Neural progenitor cell (in vitro differentiated cells): ENCODE measurements at places on chromosomes 13 and 19. TPM values are rescaled to one million over a fixed set of nuclear protein-coding genes. Genes with fewer than 3 reads are reported as not detected.
A peak's percentile ranks its signal among the peaks of the same experiment; 100 is the strongest.

DNA sequence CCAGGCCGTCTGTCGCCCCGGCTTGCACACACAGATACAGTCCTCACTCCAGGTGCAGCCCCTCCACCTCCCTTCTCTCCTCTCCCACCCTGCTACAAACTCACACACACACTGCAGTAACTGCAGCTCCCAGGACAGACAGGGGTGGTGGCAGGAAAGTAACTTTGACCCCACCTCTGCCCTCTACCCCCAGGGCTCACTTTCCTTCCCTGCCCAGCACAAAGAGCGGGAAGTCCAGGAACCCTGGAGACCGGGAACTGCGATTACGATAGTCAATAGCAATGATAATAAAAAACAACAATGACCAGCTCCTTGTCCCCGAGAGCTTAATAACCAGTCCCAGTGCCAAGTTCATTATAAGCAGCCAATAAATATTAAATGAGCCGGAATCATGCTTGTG lies at the start of gene CEACAM20:
CEACAM20 (minus strand) TSS at position 140 of the 400 bp plus-strand sequence. CDS start 166 bp downstream, outside the sequence.
- DNase-seq: no peak

GRCh38 chr13:110119935-110120905 lies 186.7 kb downstream of the COL4A1 start:
- DNase-seq: no peak

- no peak for DNase-seq
These were observed 33.2 kb upstream of the KATNAL1 start for GRCh38 chr13:30340331-30341250.

GPC6 gene
- total RNA-seq: 34.7 and 42.9 TPM in 2 replicates

HCN2 gene
- 0.06 TPM in 1 of 2 replicates, not detected in the other for total RNA-seq

- no peak for DNase-seq
These were observed 207.9 kb downstream of the TSHZ3 start for GRCh38 chr19:31141301-31141700.

GRCh38 chr13:75870397-75870903 lies 234.3 kb downstream of the LMO7 start:
- peak; percentile 37 for DNase-seq

ZFP82 gene
- total RNA-seq: 19.5 and 26.1 TPM in 2 replicates

DNA sequence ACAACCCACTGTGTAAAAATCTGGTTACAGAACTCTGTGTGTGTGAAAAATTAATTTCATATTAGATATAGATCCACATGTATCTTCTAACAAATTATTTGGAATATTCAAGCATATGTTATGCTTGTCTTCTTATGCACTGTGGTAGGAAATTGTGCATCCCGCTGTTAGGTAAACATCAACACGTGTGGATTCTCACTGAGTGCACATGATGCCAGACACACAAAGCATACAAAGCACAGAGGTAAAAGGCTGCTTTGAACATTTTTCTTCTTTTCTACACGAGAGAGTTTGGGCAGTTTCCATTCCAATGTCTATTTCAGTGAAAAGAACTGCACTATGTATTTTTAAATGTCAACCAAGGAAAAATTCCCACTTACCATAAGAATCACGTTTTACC lies 354.9 kb downstream of the PCDH9 start:
- DNase-seq: no peak

NAPSA gene
- total RNA-seq: 0.11 and 2.3 TPM in 2 replicates

DNA sequence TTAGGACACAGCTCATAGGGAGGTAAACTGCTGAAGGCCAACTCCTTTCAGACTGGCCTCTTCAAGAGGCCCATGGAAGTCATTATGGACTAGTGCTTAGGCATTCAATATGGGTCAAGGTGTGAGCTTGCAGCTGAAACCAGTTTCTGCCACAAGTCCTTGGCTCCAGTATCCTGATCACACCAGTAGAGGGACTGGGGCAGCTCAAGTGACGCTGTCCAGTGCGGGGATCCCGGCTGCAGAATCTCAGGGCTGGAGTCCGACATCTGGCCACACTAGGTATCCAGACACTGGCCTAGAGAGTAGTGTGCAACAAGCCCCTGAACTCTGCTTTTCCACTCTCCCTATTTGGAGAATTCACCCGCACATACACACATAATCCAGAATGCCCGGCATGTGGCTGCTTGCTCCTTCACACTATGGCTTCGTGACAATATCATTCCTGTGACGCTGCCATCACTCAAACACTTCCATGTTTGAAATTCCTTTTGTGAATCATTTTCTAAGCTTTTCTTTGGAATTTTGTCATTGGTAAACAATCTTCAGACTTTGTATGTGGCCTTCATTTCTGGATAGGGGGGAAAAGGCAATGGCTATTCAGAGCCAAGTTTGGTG lies 425.1 kb downstream of the EFNB2 start:
- peak; percentile 28 for DNase-seq

SYNE4 gene
- total RNA-seq: 2.3 and 10.9 TPM in 2 replicates

- DNase-seq: no peak
These were observed 21.7 kb downstream of the GPR180 start for GRCh38 chr13:94623316-94623715.

DNA sequence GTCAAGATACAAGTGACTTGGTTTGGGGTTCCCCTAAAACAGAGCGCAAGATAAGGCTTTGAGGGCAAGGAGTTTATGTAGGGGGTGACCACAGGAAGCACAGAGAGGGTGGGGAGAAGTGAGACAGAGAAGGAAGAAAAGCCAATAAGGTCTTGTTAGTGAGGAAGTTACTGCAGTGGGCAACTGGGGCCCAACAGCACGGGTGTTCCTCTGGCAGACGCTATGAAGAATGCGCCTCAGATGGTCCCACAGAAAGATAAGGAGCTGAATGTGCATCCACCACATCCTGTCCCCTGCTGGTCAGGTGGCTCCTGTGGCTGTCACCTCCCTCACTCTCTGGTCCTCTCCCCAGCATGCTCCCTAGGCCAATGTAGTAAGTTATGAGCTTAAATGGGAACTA lies 333.5 kb downstream of the TSHZ3 start:
- DNase-seq: no peak

DNA sequence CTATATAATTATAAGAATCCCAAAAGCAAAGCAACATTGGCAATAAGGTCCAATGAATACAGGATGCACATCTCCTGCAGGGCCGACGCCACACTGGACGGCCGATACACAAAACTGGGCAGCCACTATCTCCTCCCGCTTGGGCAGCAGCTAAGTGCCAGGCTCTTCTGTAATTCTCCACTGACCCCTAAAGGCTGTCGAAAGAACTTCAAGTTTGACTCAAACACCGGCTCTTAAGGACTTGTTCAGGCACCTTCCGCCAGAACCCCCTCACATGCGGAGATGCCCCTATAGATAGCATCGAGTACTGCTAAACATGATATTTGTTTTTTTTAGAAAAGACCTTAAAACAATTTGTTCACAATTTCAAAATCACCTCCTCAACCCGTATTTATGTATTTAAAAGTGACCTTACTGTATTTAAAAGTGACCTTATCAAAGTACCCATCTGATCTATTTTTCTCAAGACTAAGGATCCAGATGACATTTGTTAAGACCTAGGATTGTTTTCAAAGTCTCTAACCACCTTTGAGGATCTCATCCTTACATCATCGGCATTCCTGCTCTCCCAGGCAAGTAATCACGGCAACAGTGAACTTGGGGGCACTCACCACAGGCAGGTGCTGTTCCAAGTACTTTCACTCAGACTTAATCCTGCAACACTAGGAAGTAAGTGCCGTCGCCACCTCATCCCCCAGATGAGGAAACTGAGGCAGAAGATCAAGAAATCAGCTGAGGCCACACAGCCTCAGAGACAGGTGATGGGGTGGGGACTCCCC lies 77.8 kb downstream of the TUBGCP3 start:
- peak; percentile 81 for DNase-seq

DNA sequence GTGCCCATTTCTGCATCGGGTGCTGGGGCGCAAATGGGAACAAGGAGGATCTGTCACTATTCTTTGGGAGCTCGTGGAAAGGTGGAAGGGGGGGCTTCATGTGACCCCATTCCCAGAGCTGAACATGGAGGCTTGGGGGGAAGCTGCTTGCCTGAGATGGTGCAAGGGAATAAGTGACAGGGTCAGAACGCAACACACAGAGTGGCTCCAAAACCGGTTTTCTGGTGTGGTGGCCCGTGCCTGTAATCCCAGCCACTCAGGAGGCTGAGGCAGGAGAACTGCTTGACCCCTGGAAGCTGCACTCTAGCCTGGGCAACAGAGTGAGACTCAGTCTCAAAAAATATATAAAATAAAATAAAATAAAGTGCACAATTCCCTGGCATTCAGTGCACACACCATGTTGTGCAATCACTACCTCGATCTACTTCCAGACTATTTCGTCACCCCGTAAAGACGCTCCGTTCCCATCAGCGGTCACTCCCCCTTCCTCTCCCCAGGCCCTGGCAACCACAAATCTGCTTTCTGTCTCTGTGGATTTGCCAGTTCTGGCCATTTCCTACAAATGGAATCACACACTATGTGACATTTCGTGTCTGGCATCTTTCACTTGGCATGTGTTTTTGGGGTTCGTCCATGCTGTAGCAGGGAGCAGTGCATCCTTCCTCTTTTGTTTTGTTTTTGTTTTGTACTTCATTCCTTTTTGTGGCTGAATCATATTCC lies 18.2 kb upstream of the COMP start:
- DNase-seq: no peak

DNA sequence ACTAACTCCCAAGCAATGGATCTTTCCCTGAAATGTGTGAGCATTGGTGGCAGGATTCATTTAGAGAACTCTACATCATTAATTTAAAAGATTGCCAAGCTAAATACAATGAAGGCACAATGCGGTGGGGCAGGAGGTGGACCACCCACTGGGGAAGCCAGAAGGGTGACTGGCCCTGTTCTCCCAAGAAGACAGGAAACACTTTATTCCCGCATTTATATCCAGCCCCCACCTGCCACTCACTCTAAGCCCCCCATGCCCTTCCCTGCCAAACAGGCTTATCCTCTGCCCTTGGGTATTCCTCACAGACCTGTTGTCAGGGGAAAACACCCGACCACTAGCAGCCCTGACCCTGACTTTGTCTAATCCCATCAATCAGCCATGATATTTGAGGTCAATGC lies 189.1 kb upstream of the UBL3 start:
- no peak for DNase-seq

DNA sequence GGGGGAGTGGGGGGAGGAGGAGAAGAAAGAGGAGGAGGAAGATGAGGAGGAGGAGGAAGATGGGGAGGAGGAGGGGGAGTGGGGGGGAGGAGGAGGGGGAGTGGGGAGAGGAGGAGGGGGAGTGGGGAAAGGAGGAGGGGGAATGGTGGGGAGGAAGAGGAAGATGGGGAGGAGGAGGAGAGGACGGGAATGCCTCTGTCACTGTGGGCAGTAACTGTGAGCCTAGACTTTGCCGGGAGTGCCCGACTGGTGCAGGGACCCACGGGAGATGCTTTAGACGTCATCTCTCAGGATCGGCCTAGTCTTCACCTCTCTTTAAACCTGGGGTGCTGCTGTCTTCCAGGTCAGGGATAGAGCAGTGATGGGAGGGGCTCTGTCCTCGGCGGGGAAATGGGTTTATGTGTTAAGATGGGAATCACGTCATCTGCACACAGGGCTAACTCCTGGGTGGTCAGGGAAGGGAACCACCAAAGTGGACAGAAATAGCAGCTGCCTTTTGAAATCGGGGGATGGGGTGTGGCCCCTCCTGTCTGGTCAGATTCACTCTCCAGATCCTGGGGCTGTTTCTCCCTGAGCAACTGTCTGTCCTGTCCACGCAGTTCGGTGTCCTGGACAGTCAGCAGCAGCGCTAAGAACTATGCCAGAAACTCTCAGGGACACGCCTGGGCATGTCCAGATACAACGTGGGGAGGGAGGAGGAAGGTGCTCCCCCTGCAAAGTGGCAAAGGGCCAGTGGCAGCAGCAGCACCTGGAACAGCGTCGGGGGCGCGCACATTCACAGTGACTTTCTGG lies 26.9 kb downstream of the GAS6 start:
- no peak for DNase-seq

- DNase-seq: no peak
These were observed 1905.5 kb downstream of the OLFM4 start for GRCh38 chr13:54934121-54934520.

- no peak for DNase-seq
These were observed 9.3 kb upstream of the SYT5 start for GRCh38 chr19:55189403-55189835.

DNA sequence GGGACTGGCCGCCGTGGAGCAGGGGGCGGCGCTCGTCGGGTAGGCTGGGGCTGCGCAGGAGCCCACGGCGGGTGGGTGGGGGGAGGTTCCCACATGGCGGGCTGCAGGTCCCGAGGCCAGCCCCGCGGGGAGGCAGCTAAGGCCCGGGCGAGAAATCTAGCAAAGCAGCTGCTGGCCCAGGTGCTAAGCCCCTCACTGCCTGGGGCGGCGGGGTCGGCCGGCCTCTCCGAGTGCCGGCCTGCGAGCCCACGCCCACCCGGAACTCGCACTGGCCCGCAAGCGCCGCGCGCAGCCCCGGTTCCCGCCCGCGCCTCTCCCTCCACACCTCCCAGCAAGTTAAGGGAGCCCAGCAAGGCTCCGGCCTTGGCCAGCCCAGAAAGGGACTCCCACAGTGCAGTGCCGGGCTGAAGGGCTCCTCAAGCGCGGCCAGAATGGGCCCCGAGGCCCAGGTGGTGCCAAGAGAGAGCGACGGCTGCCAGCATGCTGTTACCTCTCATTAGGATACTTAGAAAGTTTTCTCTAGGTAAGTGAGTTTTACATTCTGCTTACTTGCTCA lies 1463.5 kb upstream of the MIR17HG start:
- no peak for DNase-seq

DNA sequence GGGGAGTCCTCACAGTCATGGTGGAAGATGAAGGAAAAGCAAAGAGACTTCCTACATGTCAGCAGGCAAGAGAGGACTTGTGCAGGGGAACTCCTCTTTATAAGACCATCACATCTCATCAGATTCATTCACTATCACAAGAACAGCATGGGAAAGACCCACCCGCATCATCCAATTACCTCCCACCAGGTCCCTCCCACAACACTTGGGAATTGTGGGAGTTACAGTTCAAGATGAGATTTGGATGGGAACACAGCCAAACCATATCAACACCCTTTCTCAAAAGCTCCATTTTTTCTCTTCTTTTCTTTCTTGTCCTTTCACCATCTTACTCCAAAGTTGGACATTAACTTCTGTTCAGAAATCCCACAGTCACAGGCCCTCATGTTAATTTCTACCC lies 4.7 kb upstream of the LRP3 start:
- no peak for DNase-seq

- DNase-seq: no peak
These were observed 398.9 kb downstream of the IRS2 start for GRCh38 chr13:109387471-109387870.

GRCh38 chr19:1441677-1442438 lies 3.7 kb downstream of the RPS15 start:
- no peak for DNase-seq

- DNase-seq: peak; percentile 55
These were observed 215.2 kb downstream of the NBEA start for GRCh38 chr13:35157143-35157755.
